ENCODE measurements at places on chromosomes 2 and 18.

- no peak for DNase-seq
Measured at GRCh38 chr2:143640826-143641225, 511.6 kb downstream of the ARHGAP15 start.

- DNase-seq, result peak; percentile 91
Measured at GRCh38 chr2:68441179-68441993, 25.7 kb downstream of the FBXO48 start.

- DNase-seq, result no peak
Measured at GRCh38 chr2:9705196-9705595, 74.4 kb upstream of the YWHAQ start.

GRCh38 chr2:225056330-225057073, 14.2 kb upstream of the DOCK10 start:
- no peak for DNase-seq

GRCh38 chr2:140577453-140577852, 1553.4 kb downstream of the LRP1B start:
- no peak for DNase-seq

DNA sequence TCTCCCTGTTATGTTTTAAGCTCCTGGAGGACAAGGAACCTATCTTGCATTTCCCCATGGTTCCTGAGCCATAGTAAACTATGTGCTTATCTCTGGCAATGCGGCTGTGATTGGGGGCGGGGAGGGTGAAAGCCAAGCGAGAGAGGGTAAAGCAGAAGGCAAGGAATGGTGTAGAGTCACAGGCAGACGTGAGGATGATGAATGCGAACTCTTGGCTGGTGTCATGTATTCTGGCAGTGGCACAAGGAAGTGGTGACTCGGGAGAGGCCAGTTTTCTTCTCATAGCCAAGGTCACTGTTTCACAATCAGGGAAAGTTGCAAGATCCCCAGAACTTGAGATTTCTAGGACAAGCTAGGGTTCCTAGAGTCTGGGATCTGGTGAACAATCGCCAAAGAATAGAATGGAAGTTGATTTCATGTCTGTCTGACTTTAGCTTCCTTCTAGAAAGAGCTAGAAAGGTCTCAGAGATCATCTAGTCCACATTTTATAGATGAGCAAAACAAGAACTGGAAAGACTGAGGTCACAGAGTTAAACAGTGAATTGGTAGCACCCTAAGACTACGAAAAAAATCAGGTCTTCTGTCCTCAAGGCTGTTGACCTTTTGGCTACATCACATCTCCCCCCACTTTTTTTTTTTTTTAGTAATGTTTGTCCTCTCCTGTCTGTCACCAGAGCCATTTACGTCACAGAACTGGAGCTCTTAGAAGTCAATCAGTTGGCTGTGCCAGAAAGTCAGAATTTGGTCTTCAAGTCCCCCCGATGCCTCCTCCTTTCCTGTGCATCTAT, 137.0 kb downstream of the BCL11A start:
- DNase-seq, result no peak

DNA sequence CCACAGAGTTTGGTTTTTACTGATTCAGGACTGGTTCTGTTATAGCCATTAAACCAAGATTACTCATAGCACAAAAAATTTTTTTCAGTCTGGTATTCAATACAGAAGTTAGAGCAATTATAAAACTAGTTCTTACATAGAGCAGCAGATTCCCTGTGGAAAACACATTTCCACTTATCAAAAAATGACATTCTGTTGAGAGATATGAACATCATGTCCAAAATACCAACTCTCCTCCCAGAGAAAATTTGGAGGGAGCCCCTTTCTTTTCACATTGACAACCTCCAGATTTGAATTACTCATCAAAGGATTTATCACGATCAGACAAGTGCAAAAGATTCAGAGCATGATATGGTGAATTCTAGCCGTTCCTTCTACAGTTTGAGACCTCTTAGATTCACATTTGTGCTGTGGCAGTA, 126.8 kb upstream of the SERPINE2 start:
- no peak for DNase-seq

- no peak for DNase-seq
Measured at GRCh38 chr2:10016001-10016801, 27.1 kb upstream of the KLF11 start.

DNA sequence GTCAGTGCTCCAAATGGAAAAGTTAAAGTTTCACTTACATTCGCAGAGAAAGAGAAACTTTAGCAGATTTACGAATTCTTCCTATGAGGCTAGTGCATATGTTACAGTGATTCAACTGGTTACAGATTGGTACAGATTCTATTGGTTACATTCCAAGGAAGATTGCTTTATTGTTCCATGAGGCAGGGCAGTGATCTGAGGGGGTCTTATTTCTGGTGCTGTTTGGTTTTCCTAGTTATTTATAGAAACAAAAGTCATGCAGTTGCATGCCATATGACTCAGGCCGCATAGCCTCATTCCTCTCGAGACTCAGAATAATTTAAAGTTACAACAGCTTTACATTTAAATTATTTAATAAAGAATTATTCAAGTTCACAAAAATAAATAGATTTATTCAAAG, 385.4 kb upstream of the SYT4 start:
- no peak for DNase-seq

- DNase-seq, result no peak
Measured at GRCh38 chr2:55428258-55428657, 8.6 kb upstream of the CCDC88A start.

GRCh38 chr2:170713543-170714380, 1.4 kb upstream of the SP5 start:
- DNase-seq, result no peak

GRCh38 chr2:192051533-192051932, 143.2 kb downstream of the TMEFF2 start:
- no peak for DNase-seq

DNA sequence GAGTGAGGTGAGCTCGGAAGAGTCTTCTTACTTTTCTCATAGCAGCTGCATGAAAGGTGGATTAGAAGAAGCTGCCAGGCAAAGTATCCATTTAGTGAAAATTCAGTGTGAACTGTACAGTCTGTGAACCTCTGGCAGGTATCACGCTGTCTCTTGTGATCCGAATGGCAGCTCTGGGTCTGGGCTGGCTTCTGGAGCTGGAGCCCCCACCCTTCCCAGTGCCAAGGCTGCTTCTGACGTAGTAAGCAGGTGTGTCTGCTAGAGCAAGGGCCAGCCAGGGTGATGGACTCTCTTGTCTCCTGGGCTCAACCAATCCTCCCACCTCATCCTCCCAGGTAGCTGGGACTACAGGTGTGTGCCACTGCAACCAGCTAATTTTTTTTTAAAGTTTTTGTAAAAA, 14.0 kb upstream of the NTSR2 start:
- no peak for DNase-seq

DNA sequence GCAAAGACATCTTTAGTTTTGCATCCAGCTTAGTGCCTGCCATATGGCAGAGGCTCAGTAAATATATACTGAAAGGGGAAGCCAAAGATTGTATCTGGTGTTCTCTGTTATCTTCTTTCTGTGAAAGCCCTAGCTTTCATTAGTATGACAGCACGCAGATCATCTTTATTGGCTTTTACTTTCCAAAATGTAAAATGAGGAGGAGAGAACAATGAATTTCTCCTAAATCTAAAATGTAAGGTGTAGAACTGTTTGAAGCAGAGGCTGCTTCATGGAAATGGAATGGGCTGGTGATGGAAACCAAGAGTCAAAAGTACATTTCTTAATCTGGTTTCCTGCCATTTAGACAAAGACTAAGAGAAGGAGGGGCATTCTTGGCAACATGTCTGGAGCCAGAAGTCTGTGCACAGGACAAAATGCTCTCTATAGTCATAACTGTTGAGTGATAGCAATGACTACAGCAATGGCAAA, 1029.9 kb upstream of the PIK3C3 start:
- DNase-seq, result no peak

GRCh38 chr18:7059276-7059675, 58.3 kb downstream of the LAMA1 start:
- no peak for DNase-seq
